ENCODE measurements at places on chromosomes 6 and 20. TPM values are rescaled to one million over a fixed set of nuclear protein-coding genes. Genes with fewer than 3 reads are reported as not detected.

CD24 gene
- total RNA-seq, result 0.57 TPM

OR2B6 gene
- not detected for total RNA-seq

DDAH2 gene
- total RNA-seq, result 74.1 TPM

EDN1 gene
- 2.0 TPM for total RNA-seq

RBBP8NL gene
- total RNA-seq, result not detected

LMBRD1 gene
- total RNA-seq, result 22.0 TPM

TNNC2 gene
- total RNA-seq, result 1.00 TPM

HLA-C gene
- 56.9 TPM for total RNA-seq

RAB44 gene
- under 0.01 TPM for total RNA-seq

GHRH gene
- not detected for total RNA-seq

C20orf173 gene
- total RNA-seq, result not detected

TBXT gene
- not detected for total RNA-seq

BTBD3 gene
- 22.8 TPM for total RNA-seq

BICRAL gene
- total RNA-seq, result 3.5 TPM

PRR18 gene
- not detected for total RNA-seq

ZSCAN31 gene
- total RNA-seq, result 7.8 TPM

DDO gene
- total RNA-seq, result 1.3 TPM

POPDC3 gene
- total RNA-seq, result 8.2 TPM

SPAG4 gene
- 22.0 TPM for total RNA-seq

All from smooth muscle cell of bladder (primary cell).